ENCODE measurements at places on chromosomes 3 and 15. TPM values are rescaled to one million over a fixed set of nuclear protein-coding genes. Genes with fewer than 3 reads are reported as not detected.

C2CD4A gene
- total RNA-seq = not detected

DNA sequence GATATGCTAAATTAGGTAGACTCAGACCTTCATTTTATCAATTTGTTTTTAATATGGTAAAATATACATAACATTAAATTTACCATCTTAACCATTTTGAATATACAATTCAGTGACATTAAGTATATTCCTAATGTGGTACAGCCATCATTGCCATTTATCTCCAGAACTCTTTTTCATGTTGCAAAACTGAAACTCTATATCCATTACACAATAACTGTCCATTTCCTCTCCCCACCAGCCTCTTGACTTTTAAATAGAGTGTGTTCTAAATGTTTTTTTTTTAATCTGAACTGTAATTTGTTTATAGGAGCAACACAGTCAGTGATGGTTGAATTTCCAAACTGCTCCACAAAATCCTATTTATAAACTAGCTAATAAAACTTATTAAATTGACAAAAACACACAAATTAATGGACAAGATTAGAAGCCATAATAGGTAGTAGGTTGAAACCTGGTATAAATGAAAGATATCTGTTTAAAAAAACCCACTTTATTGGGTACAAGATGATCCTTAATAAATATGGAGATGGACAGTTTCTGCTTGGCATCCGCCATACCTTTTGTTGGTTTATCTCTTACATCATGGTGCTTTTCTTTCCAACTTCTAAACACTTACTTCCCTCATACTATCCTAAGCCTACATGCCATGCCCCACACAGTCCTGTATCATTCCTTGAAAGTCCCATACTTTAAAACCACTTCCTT, 142.4 kb downstream of the ZPLD1 start:
- DNase-seq = peak; percentile 1

DNA sequence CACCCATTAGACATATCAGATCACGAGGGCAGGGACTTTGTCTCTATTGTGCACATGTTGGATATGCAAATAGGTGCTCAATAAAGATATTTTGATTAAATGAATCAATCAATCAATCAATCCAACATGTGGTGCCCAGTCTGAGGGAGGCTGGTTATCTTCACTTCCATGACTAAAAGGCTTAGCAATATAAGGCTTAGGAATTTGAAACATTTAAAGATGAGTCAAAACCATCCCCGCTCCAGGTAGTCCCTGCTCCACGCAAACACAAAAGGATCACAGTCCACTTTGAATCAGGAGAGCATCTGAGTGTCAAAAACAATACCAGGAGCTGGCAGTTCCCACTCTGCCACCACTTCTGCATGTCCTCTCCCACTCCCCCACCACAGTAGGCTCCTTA, 25.8 kb upstream of the PRICKLE2 start:
- no peak for DNase-seq

CCDC14 gene
- total RNA-seq = 54.7 TPM

GP9 gene
- not detected for total RNA-seq

DNA sequence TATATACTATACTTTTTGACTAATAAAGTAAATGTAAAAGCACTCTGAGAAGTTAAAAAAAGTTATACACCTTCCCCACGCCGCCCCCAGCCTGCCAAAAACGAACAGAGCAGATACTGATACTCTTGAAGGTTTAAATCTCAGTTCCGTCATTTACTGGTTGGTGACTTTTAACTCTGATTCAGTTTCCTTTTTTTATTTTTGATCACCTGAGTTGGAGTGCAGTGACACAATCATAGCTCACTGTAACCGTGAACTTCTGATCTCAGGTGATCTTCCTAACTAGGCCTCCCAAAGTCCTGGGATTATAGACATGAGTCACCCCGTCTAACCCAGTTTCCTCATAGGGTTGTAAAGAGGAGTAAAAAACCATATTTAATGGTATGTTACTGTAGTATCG, 3.3 kb upstream of the TIPIN start:
- DNase-seq = no peak

GRCh38 chr15:62067448-62068044, 769 bp downstream of the C2CD4A start:
- DNase-seq = peak; percentile 6

GRCh38 chr3:111890051-111890580, 31.1 kb downstream of the PHLDB2 start:
- DNase-seq = no peak

DNA sequence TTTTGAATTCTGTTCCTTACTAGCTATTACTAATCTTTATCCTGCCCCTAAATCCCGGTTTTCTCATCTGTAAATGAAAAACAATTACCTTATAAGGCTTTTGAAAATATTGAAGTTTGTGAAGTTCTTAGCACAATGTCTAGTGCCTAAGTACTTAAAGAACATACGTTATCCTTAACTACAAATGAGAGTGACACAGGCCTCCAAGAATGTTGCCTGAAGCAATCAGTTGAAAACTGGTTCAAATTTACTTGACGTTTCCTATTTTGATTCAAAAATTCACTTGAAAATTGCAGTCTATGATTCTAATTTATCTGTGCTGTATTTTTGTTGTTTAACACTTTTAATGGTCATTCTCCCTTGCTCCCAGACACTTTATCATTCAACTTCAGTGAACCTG, 3.2 kb downstream of the SENP7 start:
- no peak for DNase-seq
